Fibroblast of lung (primary cell): ENCODE measurements at places on chromosomes 7 and 10. TPM values are rescaled to one million over a fixed set of nuclear protein-coding genes. Genes with fewer than 3 reads are reported as not detected.

DNA sequence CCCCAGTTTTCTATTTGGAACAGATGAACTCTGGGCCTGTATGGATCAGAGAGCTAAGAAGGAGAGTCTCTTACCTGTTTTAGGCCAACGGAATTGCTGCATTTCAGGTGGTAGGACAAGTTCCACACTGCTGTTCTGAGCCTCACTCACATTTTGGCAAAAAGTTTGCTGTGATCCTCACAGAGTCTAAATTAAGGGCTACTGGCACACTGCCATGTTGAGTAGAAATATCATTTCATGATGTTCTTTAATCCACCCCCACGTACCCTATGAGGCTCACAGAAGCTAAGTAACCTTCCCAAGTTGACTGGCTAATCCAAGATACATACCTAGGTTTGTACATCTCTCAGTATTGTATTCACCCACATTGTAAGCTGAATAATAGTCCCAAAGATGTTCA, 447.2 kb downstream of the INHBA start:
- DNase-seq: no peak

- no peak for DNase-seq
Observed at GRCh38 chr7:124387056-124387455, 354.2 kb upstream of the TMEM229A start.

GRCh38 chr7:67907792-67908191, 911.2 kb downstream of the TYW1 start:
- DNase-seq: no peak

The FAM241B gene
- polyA plus RNA-seq: 0.55 and 0.61 TPM in 2 replicates
